ENCODE measurements at places on chromosomes 7 and 10. TPM values are rescaled to one million over a fixed set of nuclear protein-coding genes. Genes with fewer than 3 reads are reported as not detected.

TEX36 gene
- total RNA-seq: not detected

EXOC6 gene
- 12.1 TPM for total RNA-seq

DNA sequence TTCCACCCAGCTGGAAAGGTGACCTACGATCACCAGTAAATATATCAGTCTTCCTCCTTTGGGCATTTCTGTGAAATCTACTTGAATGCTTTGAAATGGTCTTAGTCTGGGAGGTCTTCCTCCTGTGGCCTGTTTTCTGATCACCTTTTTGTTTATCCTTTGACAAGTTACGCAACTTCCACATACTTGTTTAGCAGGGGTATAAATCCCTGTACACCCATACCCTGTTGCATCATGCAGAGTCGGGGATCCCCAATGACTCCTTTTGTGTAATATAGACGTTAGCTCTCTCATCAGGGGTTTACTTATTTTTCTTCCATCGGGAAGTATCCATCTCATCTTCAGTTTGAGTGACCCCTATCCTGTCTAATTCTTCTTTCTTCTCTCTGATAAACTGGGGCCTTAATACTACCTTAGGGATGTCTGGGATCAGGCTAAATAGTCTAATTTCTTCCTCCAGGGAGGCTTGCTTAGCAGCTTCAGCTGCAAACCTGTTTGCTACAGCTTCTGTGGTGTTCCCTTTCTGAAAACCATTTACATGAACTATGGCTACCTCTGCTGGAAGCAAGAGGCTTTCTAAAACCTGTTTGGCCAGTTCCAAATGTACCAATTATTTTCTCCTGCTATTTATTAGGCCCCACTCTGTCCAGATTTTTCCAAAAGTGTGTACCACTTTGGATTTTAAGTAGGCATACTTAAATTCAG, 25.8 kb downstream of the MAPK8 start:
- DNase-seq: no peak

- no peak for DNase-seq
Measured at GRCh38 chr10:122390271-122390670, 15.8 kb downstream of the PLEKHA1 start.

DNA sequence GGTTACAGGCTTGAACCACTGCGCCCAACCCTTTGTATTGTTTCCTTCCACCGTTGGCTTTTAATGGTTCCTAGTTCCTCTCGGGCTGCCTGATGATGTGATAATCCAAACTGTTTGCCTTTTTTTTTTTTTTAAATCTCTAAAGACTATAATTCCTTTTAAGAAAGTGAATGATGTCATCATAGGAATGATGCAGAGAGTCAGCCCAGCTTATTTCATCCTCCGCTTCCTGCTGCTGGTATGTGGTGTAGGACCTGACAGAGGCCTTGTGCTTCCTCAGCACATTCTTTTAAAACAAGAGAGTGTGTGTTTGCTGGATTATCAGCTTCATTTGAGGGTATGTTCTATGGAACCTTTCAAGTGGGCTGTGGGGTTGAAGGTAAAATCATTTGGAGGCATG, 241.4 kb downstream of the LRMDA start:
- no peak for DNase-seq

DNA sequence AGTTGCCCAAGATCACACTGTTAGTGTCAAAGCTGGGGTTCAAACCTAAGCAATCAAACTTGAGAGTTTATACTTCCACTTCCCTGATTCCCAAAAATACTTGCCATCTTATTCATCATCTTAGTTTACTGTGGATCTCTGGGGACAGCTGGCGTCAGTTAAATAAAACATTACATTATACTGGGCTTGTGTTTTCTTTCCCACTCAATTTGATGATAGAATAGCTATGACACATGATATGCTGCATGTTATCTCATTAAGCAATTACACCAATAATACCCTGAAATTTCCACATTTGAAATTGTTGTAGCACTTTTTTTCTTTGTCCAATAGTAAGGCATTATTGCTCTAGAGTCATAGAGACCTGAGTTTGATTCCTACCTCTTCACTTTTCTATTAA, 62.9 kb upstream of the MXI1 start:
- no peak for DNase-seq

DNA sequence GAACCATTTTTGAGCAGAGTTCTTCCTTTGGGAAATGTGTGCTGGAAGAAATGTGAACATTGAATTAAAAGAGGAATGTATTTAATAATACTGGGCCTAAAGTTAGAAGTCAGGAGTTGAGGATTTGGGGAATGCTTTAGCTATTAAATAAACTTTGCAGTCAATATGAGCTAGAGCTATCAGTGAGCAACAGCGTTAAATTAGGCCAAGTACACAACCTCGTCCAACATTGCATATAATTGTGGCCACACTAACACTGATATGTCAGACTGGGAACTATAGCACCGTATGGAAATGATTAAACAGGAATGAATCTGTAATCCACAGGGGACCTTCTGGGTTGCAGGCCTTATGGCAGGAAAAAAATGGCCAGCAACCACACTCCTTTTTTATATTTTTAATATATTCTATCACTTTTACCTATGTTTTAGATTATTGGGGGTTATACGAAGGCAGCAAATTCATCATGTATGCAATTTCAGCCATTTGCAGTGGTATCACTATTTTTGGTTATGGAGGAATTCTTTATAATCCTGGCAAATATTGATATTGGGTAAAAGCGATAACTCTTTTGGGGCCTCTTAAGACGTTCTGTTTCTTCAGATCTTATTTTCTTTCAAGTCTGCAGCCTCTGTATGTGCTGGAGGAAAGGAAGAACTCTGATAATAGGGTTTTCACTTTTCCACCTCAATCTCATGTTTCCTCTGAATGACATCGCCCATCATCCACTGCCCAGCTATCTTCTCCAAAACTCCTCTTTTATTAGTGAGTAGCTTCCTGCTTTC, 236.3 kb upstream of the PLXDC2 start:
- DNase-seq: no peak

DNA sequence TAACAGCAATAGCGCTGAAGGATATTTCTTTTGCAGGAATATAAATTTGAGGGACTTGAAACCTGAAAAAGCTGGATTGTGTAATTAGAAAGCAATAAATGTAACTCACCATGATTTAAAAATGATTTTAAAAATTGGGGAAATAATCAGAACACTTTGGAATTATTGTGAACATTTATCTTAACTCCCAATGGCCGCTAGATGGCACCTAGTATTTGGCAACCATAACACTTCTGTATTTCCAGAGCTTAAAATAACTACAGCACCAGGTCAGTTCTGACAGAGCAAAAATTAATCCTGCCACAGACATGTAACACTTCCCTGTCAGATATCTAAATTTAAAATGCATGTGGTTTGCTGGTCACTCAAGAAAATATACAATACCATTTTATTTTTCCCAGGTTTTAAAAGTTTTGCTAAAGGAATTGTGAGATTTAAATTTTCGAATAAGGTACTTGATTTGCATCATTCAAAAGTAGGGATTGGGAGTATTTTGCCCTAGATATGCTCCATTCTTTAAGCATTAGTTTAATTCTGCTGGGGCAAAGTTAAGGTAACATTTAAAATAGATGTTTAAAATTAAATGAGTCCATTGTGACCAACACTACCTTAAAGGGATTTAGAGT, 144.5 kb downstream of the PPP1R3A start:
- DNase-seq: no peak

GRCh38 chr7:128148676-128149075, 92.4 kb upstream of the LEP start:
- no peak for DNase-seq

Measured in activated CD8-positive, alpha-beta memory T cell treated with anti-CD3 and anti-CD28 coated beads, Interleukin-2, amount 10 ng/mL, durations not matched to agents 7 days and 5 days (primary cell).